GM23248 (cell line): ENCODE measurements at places on chromosomes 12 and 14.

DNA sequence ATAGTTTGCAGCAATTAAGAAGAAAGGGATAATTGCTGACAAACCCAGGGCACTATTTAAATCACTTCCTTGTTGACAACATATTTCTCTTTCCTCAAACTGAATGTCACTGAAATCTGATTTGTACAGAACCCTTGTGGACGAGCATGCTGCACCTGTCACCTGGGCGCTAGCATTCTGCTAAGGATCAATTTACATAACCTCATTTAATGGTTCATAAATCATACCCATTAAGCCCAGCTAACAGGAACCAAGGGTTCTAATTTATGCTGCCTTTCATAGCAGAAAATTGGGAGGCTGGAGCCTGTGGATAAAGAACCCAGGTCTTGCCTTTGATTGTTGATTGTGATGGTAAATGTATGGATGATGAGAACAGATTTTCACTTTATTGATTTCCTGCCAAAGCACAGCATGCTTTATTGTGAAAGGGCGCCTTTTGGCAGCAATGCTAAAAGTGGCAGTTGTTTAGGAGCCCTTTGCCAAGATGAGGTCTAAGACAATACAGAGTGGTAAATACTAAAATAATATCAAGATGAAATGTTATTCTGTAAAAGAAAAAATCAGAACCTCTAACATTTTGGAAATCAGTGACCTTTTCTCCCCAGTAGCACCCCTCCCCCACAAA is 95.4 kb downstream of the NKX2-1 start:
- DNase-seq: no peak

GRCh38 chr14:94897082-94897481 is 127.2 kb upstream of the GSC start:
- peak; percentile 73 for DNase-seq

DNA sequence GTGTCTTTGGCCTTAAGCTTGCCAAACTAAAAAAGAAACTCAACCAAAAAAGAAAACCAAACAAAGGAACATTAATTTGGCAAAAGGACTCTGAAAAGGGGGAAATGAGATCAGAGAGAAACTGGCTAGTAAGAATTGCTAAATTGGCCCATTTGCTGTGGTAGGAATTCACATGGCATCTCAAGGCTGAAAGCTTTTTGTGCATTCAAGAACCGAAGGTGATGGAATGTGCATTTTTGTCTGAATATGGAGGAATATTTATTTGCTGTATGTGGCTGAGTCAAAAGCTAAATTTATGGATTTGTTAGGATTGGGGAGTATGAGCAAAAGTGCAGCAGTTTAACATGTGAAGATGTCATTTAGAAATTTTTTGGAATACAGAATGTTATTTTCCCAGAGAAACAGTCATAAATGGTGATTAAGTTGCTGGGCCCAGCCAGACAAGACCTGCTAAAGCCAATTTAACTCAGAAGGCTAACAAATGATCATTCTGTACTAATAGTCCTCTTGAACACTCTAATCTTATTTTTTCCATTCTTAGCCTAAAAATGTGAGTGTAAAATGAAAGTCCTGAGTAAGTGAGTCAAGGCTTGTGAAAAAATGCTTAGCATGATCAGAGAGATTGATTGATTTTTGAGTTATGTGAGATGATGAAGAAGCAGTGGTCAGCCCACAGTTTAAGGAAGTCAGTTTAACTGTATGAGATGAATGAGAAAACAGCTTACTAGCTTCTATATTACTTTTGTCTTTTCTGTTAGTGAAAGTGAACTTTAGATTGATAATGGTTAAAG is 94.1 kb downstream of the ANO6 start:
- peak; percentile 70 for DNase-seq

- DNase-seq: no peak
These were observed 211.5 kb downstream of the PHLDA1 start for GRCh38 chr12:75820071-75820470.

- no peak for DNase-seq
These were observed 134.7 kb downstream of the CMAS start for GRCh38 chr12:22180705-22181104.

DNA sequence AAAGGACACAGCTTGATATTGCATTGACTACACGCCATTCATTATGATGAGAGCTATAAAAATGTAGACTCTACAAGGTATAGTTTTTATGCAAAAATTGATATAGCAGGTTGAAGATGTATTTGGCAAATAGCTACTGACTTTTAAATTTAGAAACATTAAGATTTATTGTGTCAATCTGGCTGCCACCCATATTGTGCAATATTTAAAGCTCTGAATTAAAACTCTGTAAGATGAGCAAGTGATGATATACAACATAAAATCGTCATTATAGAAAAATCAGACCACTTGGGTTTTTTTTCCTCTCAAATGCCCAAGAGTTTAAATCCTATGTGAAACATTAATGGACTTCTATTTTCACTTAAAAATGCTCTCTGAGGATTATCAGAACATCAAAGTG is 36.8 kb upstream of the E2F7 start:
- no peak for DNase-seq

GRCh38 chr12:33529810-33530209 is 90.2 kb upstream of the SYT10 start:
- no peak for DNase-seq

GRCh38 chr14:34000396-34000795 is 49.5 kb upstream of the EGLN3 start:
- DNase-seq: no peak

DNA sequence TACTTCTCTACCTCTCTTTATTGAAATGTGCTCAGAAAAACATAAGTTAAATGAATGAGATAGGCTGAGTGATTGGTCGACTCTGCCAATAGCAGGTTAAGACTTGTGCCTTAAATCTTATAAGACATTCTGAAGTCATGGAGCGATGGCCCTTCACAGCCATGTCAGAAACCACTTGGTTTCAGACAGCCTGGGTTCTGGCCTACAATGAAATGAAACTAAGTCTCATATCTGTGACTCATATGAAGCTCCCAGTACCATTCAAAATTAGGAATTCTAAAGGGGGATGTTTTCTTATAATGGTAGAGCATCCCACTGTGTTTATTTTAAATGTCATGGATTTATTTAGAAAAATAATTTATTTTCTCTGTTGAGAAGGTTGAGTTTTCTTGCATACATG is 42.6 kb downstream of the PLXNC1 start:
- DNase-seq: no peak

DNA sequence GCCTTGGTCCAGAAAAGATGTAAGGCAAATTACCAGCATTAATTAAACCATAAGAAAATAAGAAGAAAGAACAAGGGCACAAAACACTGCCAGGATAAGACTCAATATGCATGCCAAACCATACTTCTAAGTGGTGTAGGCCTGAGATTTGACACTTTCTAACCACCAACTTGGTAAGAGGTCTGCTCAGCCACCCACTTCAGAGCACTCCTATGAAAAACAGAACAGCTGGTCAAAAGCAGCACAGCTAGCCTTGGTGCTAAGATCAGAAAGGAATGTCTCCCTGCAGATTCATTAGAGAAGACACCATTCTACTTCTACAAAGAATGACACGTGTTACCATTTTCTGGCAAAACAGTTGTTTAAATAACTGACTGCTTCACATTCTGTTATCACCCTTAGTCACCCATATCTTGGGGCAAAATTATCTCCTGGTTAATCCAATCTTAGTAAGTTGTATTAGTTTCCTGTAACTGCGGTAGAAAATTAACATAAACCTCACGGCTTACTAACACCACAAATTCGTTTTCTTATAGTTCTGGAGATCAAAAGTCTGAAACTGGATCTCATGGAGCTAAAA is 13.2 kb downstream of the RPS6KA5 start:
- no peak for DNase-seq

- no peak for DNase-seq
These were observed 17.7 kb downstream of the ERP27 start for GRCh38 chr12:14920475-14921126.

- no peak for DNase-seq
These were observed 21.3 kb downstream of the LRTM2 start for GRCh38 chr12:1841586-1842182.

- no peak for DNase-seq
These were observed 4.3 kb upstream of the AP1G2 start for GRCh38 chr14:23571701-23572523.

DNA sequence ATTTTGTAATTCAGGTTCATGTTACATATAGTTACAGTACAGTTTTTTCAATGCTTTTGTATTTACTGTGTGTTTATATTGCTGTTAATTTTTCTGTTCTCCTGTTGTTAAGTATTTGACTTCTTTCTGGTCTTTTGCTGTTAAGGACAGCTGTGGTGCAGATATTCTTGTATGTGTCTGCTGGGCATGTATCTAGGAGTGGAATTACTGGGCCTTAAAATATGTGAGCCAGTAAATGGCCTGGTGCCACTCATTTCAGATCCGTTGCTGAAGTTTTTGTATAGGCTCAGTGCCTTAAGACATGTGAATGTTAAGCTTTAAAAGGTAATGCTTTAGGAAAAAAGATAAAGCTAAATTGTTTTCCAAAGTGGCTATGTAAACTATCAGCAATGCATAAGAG is 87.3 kb downstream of the TTLL5 start:
- DNase-seq: peak; percentile 4

- no peak for DNase-seq
These were observed 237.7 kb downstream of the TRHDE start for GRCh38 chr12:72509891-72510290.

DNA sequence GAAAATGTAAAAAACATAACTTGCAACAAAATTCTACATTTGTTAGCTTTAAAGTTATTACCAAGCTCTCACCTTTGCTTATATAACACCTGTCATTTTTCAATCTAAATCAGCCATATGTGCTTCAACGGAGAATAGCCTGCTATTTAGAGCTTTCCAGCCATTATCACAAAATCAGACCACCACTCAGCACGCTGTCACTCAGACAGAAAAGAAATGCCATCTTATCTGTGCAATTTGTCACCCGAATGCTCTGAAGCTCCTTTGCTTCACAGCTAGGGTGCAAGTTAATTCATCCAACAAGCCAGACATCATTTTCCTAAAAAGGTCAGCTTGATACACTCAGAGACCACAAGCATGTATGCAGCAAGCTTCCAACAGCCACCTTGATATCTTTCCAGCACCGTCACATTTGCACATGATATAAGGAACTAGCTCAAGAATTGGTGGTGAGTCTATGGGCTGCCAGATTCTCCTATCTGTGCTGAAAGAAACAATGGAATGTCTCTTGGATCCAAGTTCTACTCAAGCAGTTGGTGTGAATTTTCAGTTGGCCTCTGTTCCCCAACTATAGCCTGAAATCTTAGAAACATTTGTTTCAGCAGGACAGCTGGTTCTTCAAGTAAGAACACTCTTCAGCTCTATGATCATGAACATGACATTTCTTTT is 20.0 kb upstream of the IFNG-AS1 start:
- DNase-seq: peak; percentile 23

GRCh38 chr12:109289551-109289950 is 19.5 kb downstream of the FOXN4 start:
- no peak for DNase-seq

- DNase-seq: no peak
These were observed 619 bp downstream of the RAB15 start for GRCh38 chr14:64971491-64971942.

GRCh38 chr14:105241641-105242040 is 6.7 kb upstream of the BTBD6 start:
- no peak for DNase-seq

DNA sequence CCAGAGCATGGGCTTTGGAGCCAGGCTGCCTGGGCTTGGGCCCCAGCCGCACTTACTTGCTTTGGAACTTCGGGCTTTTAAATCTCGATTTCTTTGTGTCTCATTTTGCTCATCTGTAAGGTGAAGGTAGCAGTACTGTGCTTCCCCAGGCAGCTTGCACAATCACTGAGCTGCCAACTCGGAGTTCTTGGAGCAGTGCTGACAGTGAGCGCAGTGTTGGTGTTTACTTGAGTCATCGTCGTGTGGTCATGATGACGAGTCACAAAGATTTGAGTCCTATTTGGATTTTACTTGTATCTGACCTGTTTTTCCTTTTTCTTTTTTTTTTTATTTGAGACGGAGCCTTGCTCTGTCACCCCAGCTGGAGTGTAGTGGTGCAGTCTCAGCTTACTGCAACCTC is 31.3 kb upstream of the ATF1 start:
- DNase-seq: peak; percentile 97

DNA sequence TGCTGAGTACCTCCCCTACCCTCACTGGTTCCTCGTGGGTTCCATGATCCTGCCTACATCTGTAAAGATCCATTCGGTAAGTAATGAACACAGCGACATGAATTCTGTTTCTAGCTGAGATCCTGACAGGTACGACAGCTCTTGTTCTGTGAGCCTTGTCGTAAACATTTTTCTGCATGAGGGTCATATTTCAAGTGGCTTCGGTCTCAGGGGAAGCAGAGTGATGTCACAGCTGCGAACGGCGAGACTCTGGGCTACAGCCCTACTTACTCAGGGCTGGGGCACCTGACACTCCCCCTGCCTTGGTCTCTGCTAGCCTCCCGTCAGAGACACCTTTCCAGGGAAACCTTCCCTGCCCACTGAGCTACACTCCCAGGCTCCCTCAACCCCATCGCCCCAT is 85.8 kb downstream of the RBM19 start:
- no peak for DNase-seq

GRCh38 chr12:9786726-9787717 is 26.3 kb upstream of the CD69 start:
- DNase-seq: peak; percentile 33

DNA sequence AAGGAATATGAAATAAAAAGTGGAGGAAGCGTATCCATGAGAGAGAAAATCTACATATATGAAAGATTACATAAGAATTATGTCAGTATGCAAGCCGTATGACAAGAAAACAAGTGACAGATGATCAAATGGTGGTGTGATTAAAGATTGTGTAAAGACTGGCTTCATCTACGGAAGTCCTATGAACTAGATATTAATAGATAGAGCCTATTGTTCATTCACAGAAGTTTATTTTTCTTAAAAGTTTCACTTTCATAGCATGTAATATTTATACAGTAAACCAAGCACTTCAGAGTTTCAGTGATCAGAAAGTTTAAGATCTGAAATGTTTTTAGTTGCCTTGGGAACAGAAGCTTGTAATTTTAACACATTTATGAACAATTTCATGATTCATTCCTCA is 84.5 kb downstream of the VRK1 start:
- DNase-seq: peak; percentile 4

- DNase-seq: no peak
These were observed 123.9 kb upstream of the CCDC198 start for GRCh38 chr14:57617510-57617909.

- no peak for DNase-seq
These were observed 72.8 kb downstream of the C12orf42 start for GRCh38 chr12:103422746-103423515.

DNA sequence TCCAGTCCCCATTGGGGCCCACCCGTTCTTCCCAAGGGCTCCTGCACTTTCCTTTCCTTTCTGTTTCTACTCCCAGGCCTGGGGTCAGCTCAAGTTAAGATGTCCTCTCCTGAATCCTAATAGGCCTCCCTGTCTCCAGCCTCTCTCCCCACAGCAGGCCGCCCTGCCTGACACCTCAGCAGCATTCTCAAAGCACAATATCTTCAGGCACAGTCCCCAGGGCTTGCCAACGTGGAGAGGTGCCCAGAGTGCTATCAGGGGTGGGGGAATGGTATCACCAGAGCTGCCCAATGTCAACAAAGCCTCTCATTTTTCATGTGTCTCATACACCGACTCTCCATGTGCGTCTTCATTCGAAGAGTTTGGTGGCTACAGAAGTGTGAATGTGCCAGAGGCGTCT is 123.0 kb downstream of the FOXN3 start:
- no peak for DNase-seq
